Temporal lobe (tissue), 4 donors: ENCODE measurements at places on chromosomes 3 and 15. TPM values are rescaled to one million over a fixed set of nuclear protein-coding genes. Genes with fewer than 3 reads are reported as not detected.

The HRG gene
- total RNA-seq, result not detected

The CLDN16 gene
- 0.25 TPM for total RNA-seq

The CYP1A1 gene
- 0.25 TPM for total RNA-seq

The SLITRK3 gene
- total RNA-seq, result 10.3 TPM

The FBXW12 gene
- 1.5 TPM for total RNA-seq

The EXD1 gene
- total RNA-seq, result 0.25 TPM

The POLR2H gene
- 27.3 TPM for total RNA-seq

The PRR23A gene
- not detected for total RNA-seq

The WDR93 gene
- 0.25 TPM for total RNA-seq

The ITIH4 gene
- 2.2 TPM for total RNA-seq

The GOLGA6L7 gene
- total RNA-seq, result not detected

The GAP43 gene
- total RNA-seq, result 188 TPM

The BFSP2 gene
- 0.25 TPM for total RNA-seq

The TNNC1 gene
- total RNA-seq, result 0.49 TPM

The LYZL4 gene
- not detected for total RNA-seq

The SLC12A1 gene
- 0.98 TPM for total RNA-seq

The SLC15A2 gene
- 9.3 TPM for total RNA-seq

The COL7A1 gene
- total RNA-seq, result 1.7 TPM

The ITIH3 gene
- not detected for total RNA-seq

The VPS18 gene
- 21.6 TPM for total RNA-seq

The SCN5A gene
- total RNA-seq, result 1.5 TPM

The LRTM1 gene
- not detected for total RNA-seq

The ACTRT3 gene
- 2.2 TPM for total RNA-seq

The HYAL1 gene
- 0.49 TPM for total RNA-seq

The B3GALNT1 gene
- 110 TPM for total RNA-seq

The NLGN1 gene
- 61.0 TPM for total RNA-seq

The ZNF774 gene
- total RNA-seq, result 6.9 TPM

The CD96 gene
- total RNA-seq, result 0.25 TPM

The CCDC54 gene
- total RNA-seq, result 0.25 TPM

The IVD gene
- 27.0 TPM for total RNA-seq

The ALDH1L1 gene
- total RNA-seq, result 3.4 TPM

The CTXN2 gene
- 0.25 TPM for total RNA-seq

The WDR53 gene
- total RNA-seq, result 5.4 TPM
